ENCODE measurements at places on chromosomes 12 and 14.
A peak's percentile ranks its signal among the peaks of the same experiment; 100 is the strongest.

- no peak for DNase-seq
Measured at GRCh38 chr12:5059358-5059757, 15.7 kb downstream of the KCNA5 start.

GRCh38 chr14:93114068-93114710 lies 1.5 kb downstream of the ITPK1 start:
- DNase-seq, result peak; percentile 30

GRCh38 chr12:6998715-6999451 lies 19.4 kb downstream of the LPCAT3 start:
- DNase-seq, result peak; percentile 69

DNA sequence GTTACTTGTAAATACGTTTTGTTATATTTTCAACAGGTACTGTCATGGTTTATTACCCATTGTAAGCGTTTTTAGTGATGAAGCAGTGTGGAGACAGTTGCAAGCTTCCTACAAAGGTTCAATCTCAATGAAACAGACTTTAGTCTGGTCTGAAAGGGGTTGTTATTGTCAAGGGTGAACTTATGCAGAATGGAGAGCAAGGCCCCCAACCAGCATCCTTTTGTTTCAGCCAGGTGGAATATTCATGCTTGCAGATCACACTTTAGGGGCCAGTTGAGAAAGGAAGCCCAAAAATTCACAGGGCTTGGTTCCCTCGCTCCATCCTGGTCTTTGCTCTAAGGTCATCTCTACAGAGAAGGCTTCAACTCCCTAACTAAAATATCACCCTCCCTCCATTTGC lies 103.7 kb downstream of the PRICKLE1 start:
- DNase-seq, result no peak

- peak; percentile 67 for DNase-seq
Measured at GRCh38 chr12:54439521-54440255, 20.6 kb upstream of the ITGA5 start.

DNA sequence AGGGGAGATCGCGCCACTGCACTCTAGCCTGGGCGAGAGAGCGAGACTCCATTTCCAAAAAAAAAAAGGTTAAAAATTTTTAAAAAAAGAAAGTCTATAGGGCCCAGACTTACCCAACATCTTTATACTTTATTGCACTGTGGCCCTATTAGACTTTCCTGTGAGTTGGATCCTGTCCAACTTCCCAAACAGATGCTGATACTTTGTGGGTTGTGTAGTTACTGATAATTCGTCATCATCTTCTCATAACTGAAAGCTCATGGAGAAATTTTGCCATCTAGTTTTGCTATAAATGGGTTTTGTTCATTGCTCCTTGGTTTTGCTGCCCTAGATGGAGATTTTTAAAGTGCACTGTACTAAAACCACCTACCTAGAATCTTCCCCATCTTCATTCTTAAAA lies 31.1 kb downstream of the APOBEC1 start:
- DNase-seq, result no peak

- DNase-seq, result peak; percentile 63
Measured at GRCh38 chr14:80787876-80788275, 153.7 kb downstream of the CEP128 start.

GRCh38 chr14:71833476-71833875 lies 98.8 kb upstream of the RGS6 start:
- peak; percentile 36 for DNase-seq

- DNase-seq, result no peak
Measured at GRCh38 chr14:100544506-100545141, 42.6 kb downstream of the BEGAIN start.

- DNase-seq, result no peak
Measured at GRCh38 chr14:23042162-23042965, at the start of gene PSMB11. Gene PSMB11 (plus strand): TSS chr14:23042212. CDS start chr14:23042226, 14 bp downstream.

GRCh38 chr12:32183650-32184049 lies 77.0 kb downstream of the BICD1 start:
- no peak for DNase-seq

DNA sequence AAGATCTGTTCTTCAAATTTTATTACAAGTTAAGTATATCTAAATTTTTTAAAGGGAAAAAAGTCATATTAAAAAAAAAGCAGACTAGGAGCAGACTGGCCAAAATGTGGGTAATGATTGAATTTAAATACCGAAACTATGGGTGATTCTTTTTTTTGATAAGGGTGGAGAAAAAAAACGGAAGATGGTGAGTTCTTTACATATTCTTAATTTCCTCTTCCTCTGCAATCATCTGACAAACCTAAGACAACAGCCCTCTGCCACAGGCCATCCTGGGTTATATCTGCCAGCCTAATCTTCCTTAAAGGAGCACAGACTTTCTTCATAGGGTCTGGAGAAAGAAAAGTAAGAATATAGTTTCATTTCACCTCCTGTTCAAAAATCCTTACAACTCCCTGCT lies 108.0 kb downstream of the PPP2R5E start:
- no peak for DNase-seq

DNA sequence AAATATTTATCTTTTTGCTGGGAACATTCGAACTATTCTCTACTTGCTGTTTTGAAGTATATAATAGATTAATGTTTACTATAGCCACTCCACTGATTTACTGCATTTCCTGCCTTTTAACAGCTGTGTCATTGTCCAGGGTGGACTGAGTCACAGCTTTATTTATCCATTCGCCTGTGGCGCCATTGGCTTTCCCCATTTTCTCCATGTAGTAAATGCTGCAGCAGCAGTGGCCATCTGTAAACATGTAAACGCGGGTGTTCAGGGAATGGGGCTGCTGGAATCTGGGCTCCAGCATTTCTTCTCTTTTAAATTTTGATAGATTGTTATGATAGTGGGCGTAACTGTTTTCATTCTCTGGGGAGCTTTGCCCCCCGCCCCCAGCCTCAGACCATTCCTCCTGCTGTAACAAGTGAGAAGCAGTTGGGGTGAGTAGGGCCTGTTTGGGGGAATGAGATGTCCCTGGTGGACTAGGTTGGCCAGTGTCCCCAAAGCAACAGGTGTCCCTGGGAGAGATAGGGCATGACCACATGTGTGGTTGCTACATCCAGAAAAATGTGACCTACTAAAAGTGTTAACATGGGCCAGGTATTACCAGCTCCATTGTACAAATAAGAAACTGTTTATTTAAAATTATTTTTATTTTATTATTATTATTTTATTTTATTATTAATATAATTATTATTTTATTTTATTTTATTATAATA lies 32.9 kb downstream of the RIN3 start:
- no peak for DNase-seq

DNA sequence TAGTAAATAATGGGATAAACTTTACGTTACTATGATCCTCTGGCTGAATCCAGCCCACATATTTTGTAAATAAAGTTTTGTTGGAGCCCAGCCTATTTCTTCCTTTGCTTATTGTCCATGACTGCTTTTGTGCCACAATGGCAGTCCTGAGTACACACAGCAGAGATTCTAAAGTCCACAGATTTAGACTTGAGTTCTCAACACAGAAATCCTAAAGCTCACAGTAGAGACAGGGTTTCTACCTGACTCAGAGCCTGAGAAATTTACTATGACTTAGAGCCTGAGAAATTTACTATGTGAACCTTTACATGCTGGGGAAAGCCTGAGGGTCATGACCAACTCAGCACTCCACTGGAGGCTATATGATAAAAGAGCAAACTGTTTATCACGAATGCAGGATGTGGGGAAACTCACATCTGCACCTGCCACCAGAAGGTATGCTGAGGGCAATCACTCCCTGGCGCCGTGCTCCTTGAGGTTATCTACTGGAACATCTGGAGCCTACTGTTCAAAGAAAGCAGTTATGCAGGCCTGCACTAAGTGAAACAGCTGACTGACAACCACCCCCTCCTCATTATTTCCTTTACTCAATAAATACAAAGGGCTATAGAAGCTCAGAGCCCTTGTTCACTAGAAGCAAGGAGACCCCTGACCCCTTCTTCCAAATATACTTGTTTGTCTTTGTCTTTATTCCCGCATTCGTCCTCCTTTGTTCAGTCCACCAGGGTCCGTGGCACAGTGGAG lies 52.6 kb upstream of the BICD1 start:
- DNase-seq, result peak; percentile 62
